PC-9 (cell line): ENCODE measurements at places on chromosomes 3 and 15.

- no peak for DNase-seq
These were observed 115.9 kb upstream of the ST8SIA2 start for GRCh38 chr15:92277776-92278175.

DNA sequence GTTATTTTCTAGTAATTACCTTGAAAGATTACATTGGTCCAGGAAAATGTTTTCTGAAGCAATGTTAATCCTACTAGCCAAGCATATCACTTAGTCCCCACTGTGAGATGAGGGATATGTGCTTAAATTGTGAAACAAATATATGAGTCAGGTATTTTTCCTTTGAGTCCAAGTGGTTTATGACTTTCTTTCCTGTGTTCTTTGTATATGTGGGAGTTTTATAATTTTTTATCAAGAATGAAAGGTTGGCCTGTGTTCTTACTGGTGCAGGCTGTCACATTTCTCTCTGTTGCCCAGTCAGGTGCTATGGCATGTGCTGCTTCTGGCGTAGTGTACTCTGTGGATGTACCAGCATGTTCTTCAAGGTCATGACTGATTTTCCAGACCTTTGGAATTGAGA is 147.4 kb downstream of the CMSS1 start:
- peak; percentile 69 for DNase-seq

DNA sequence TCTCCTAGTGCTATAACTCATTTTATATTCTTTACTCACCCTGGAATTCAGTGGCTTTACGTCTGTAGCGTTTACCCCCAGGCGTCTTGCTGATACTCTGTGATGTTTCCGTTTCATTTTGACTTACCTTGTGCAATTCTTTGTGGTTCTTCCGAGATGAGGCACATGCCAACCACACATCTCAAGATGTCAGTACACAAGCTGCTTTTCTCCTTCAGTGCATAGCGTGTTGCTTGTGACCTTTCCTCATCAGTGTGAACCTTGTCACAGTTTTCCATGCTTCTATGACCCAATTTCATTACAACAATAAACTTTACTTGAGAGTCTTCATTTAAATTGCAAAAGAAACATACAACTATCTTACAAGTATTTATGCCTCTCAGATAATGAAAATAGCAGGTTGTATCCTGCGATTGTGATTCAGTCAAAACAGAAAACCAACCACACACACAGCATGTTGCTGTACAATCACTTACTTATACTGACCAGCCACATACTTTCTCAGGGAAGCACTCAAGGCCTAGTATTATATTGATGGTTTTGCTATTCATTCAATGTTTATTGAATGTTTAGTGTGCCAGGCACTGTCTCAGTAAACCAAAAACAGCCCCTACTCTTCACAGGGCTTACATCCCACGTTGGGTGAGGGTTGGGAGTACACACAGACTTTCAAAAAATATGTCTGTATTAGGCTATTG is 4.6 kb upstream of the TBL1XR1 start:
- DNase-seq, result no peak

GRCh38 chr3:152554980-152555379 is 280.0 kb upstream of the P2RY1 start:
- DNase-seq, result no peak

- DNase-seq, result peak; percentile 83
These were observed 33.1 kb downstream of the RAB11A start for GRCh38 chr15:65902373-65902772.

DNA sequence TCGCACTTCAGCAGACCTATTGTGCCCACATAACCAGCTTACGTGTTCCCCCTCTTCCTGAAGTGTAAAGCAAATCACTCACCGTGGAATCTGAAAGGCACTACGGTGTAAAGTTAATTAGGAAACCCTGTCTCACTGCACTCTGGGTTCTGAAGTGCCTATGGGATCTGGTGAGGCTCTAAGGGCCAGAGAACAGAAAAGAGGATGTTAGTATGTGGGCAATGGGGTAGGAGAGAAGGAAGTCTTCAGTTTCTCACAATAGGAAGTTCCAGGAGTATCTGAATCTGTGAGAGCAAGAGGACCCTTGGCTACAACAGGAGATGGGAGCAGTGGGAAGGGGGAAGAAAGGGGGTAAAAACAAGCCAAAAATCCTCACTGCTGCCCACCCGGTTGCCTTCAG is 71.4 kb downstream of the ITGB5 start:
- no peak for DNase-seq

DNA sequence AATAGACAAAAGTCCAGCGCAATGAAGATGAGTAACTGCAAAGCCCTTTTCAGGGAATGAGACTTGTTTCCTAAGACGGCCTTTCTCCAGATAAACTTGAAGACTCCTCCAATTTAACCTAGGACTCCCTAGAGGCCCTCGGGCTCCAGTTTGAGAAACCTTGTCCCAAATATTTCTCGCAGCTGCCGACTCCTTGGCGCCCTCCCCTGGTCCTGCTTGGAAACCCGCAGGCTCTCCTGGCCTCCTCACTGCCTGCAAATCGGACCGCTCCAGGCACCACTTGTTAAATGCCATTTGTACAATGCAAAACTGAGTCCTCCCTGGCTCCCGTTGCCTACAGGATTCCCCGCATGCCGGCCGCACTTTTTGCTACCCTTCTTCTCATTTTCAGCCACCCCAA is 36.8 kb downstream of the MUC4 start:
- peak; percentile 75 for DNase-seq

DNA sequence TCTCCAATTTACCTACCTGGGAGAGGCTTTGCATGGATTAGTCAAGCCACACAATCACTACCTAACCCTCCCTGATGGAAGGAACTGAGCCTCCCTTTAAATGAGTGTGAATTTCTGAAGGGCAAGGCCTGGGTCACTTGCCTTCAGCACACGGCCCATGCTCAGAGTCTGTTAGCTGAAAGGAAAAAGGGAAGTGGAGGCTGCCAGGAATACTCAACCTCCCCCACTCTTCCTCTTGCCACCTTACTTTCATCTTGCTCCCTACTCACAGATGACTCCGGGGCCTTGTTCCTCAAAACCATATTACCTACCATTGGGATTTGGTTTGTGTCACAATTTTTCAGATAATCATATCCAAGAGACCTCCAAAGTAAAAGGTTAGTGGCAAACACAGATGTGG is 220.0 kb downstream of the ABHD5 start:
- DNase-seq, result no peak

DNA sequence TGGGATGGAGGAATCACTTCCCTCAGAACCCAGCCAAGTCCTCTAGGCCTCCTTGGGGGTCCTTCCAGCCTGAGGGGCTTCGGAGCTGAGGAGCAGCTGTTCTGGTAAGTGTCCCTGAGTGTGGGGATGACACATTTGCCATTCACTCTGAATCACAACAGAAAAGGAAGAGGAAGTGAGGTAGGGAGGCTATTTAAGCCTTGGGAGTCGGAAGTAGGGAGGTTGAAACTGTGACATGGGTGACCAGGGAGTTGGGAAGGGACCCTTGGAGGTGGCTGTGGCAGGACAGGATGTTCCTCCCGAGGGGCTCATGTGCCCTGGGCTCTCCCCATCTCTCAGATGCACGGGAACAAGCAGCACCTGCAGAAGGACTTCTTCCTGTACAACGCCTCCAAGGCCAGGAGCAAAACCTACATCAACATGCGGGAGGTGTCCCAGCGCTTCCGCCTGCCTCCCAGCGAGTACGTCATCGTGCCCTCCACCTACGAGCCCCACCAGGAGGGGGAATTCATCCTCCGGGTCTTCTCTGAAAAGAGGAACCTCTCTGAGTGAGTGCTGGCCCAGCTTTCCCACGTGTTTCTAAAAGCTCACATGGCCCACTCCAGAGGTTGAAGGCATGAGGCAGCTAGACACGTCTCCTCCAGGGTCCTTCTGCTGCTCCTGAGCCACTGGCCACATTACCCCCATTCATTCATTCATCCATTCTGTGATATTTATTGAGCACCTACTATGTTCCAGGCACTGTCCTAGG is 43.3 kb downstream of the CAPN3 start:
- no peak for DNase-seq

DNA sequence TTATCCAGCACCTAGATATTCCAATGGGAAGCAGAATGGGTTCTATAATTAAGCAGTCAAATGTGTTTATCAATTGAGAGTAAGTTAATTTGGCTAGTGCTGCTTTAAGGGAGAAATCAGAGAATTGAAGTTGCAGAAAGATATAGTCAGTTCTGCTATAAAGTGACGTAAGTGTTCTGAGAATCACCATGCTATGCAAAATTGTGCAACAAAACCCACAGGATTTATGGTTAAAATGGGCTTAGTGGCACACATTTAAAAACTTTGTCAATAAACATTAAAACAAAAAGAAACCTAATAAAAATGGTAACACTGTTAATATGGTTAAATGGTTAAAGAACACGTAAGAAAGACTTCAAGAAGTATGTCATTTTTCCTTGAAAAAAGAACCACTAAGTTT is 74.5 kb downstream of the TMEM108 start:
- no peak for DNase-seq

DNA sequence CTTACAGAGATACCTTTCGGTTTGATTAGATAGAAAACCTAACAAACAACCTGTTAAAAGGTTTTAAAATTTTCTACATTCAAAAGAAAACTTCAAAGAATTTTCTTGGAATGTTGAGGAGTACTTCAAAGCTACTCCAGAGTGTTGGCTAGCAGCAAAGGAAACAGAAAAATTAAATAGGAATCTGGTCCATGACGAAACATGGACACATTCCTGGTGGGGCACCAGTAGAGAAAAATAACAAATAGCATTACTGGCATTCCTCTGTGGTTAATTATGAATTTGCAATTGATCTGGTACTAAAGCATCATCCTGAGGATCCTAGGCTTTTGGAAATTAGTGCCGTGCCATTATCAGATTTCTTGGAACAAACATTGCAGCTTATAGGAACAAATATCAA is 59.5 kb upstream of the DPPA4 start:
- no peak for DNase-seq

GRCh38 chr15:99734575-99734974 is 1.3 kb upstream of the LYSMD4 start:
- no peak for DNase-seq

- peak; percentile 83 for DNase-seq
These were observed 19.0 kb downstream of the PCYT1A start for GRCh38 chr3:196268284-196269163.

DNA sequence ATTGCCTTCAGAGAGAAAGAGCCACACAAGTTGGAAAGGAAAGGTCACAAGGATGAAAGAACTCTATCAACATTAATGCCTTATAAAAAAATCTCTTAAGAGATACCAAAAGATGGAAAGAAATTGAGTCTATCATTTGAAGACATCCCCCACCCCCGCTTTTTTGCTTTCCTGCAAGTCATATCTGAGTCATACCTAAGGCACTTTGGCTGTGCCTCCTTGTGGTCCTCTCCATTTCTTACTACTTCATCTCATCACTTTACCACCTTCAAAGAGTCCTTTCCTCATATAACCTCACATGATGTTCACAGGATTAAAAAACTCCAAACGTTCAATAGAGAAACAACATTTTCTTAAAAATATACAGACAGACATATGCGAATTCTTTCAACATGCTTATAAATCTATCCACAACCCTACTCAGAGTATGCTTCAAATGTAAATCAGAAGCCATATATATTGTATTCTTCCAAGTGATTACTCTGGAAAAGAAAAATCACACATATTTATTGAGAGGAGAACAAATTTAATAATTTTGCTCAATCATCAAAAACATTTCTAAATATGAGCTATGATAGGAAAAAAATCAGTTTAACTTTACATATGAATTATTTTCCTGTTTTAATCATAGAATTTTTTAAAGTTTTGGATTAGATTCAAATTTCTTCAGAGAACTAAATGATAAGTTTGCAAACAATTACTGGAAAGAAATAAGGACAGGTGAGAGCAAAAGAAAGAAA is 1003.9 kb upstream of the CFAP20DC start:
- no peak for DNase-seq

DNA sequence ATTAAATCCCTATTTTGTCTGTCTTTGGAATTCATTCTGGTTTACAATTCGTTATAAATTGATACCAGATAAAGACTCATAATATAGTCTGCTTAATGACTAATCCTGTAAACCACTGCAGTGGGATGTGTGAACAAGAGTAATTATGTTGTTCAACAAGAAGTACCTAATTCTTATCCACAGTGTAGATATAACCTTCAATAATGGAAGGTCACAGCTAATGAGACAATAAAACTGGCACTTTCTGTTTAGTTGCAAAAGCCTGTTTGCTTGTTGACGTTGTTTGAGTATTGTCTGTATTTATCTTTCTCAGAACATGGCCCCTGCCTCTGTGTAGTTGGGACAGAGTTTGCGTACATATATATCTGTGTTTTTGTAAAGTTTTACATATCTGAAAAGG is 26.7 kb downstream of the PIAS1 start:
- DNase-seq, result no peak

GRCh38 chr15:70582143-70582945 is 181.0 kb downstream of the UACA start:
- DNase-seq, result no peak

- no peak for DNase-seq
These were observed 27.2 kb downstream of the IQSEC1 start for GRCh38 chr3:13045904-13046568.

DNA sequence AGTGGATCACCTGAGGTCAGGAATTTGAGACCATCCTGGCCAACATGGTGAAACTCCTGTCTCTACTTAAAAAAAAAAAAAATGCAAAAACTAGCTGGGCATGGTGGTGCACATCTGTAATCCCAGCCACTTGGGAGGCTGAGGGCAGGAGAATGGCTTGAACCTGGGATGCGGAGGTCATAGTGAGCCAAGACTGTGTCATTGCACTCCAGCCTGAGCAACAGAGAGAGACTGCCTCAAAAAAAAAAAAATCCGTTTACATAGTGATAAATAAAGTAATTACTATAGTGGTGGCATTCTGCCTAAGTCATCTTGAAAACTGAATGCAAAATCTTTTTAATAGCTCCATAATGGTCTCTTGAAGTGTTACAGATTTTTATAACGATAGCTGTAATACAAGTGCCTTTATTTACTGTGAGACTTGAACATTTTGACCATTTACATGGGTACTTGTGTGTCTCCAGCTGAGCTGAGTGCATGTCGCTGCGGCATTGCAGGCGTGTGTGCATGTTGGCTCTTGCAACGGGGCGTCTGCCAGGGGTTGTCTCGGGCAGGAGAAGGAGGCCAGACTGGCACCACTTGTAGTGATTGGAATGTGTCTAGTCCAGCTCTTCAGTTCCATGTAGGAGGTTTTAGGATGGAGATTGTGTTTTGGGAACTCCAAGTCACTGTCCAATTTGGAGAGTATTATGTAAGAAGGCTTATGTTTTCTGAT is 111.9 kb downstream of the IGF1R start:
- DNase-seq, result no peak

- DNase-seq, result no peak
These were observed 245.3 kb downstream of the MYRIP start for GRCh38 chr3:40054568-40055222.

- DNase-seq, result peak; percentile 78
These were observed 18.3 kb upstream of the ATP8B4 start for GRCh38 chr15:50137330-50137761.

DNA sequence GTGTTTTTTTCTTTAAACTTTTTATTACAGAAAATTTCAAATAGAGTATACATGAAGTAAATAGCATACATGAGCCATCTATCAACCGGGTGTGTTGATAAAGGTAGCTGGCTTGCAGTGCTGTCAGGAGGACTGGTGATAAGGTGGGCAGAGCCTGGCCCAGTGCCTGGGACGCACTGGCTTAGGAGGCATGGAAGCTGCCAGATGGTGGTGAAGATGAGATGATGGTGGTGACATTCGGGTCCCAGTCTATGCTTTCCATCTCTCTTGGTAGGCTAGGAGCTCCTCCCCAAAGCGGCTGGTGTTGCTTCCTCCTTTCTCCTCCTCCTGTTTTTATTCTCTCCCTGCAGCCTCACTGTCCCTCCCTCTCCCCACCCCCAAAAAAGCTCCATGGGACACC is 101.7 kb downstream of the ADCY5 start:
- no peak for DNase-seq
